Stimulated activated CD4-positive, alpha-beta T cell treated with anti-CD3 and anti-CD28 coated beads, Interleukin-1b, Interleukin-23, amount 100 ng/mL, for 24 hours (primary cell): ENCODE measurements at places on chromosomes 1 and 21.

GRCh38 chr1:112172294-112172882, 182.9 kb upstream of the KCND3 start:
- DNase-seq = no peak

DNA sequence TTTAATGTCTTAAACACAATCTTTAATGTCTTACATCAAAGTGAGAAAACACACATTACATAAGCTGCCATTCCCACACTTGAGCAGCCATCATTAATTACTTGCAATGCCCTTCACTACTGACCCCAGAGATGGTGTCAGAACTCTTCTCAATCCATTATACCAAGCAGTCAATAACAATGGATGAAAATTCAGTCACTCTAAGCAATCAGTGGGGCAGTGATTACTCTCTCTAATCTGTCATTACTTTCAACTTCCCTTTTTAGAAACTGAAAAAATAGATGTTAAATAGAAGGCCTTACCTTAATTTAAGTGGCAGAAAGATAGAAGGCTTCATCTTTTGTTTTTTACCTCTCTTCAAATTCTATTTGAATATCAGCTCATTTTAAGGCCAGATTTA, 9.7 kb upstream of the FRRS1 start:
- DNase-seq = no peak

GRCh38 chr1:35173491-35173890, 19.5 kb downstream of the SFPQ start:
- no peak for DNase-seq

DNA sequence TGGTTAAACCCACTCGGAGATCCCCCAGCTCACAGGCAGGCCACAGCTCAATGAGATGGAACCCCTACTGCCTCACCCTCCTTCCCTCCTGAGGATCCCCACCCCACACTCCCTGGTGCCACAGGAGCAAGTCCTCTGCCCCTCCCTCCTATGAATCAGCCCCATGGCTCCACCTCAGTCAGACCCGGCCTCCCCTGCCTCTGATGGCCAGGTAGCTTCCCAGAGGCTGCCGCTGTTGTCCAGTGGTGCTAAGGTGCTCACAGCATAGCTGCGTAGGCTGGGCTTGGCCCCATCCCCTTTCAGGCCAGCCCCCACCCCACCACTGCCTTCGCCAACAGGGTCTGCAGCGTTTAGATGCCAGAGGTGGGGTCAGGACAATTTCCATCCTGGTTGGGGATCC, 98.5 kb upstream of the IGSF21 start:
- DNase-seq = no peak

DNA sequence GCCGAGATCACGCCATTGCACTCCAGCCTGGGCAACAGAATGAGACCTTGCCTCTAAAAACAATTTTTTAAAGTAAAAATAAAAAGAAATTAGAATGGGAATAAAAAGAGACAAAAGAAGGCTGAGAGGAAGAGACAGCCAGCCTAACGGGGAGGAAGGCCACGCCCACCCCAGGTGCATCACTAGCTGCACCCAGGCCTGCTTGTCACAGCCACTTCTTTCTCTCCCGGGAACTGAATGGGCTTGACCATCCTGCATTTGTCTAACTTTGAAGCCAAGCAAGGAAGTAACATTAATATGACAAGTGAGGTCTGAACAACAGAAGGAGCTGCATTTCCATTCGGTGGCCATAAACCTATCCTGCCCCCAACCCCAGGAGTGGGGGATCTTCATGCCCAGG, 20.8 kb upstream of the EFNA1 start:
- no peak for DNase-seq

DNA sequence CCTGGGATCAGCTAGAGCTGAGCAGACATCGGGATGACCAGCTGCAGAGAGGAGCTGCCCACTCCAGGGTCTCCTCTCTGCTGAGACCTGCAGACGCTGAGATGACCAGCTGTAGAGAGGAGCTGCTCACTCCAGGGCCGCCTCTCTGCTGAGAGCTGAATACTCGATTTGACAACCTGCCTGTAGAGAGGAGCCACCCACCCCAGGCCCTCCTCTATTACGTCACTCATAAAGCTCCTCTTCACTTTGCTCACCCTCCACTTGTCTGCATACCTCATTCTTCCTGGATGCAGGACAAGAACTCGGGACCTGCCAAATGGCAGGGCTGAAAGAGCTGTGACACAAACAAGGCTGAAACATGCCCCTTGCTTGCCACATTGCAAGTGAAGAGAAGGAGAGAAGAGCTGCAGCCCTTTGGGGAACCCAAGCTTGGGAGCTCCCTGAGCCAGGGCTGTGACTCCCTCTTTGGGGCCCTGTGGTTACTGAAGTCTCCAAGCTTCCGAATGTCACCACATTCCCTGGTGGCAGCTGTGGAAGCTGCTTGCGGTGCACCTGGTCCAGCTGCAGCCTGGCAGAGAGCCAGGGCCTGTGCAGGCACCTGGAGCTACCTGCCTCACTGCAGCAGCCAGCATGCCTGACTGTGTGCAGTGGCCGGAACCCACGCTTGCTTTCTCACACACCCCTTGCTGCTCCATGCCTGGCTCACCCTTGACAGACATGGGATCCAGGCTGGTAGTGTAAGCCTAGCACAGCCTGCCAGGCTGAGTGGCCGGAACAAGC, 59.6 kb downstream of the CC2D1B start:
- DNase-seq = no peak

GRCh38 chr21:44927259-44927586, 6.5 kb upstream of the ITGB2 start:
- DNase-seq = no peak

DNA sequence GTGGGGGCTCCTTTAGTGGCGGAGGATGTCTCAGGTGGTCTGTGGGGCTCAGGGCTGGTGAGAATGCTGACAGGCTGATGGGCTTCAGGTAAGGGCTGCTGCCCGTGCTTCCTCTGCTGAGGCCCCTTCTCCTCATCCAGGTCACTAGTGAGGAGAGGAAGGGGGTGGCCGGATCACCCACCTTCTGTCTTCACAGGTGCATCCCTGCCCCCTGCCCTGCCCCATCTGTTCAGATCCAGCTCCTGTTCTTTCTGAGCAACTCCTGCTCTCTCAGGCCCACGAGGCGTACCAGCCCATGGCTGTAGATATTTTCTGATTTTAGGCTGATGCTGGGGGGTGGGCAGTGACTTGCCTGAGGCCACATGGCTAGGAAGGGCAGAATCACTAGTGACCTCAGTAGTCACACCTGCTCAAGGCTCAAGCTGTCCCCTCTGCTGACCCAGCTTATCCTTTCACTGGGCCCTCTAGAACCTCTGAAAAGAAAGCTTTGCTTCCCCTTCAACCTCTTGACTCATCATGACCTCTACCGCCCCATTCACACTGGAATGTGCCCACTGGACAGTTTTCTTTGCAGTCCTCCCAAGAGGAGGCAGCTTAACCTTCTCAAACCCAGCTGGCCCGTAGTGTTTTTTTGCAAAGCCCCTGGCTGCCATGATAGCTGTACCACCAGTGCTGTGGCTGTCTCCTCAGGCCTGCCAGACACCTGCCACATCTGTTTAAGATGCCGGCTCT, 14.8 kb downstream of the DCST2 start:
- DNase-seq = no peak

GRCh38 chr1:226002667-226003501, 3.7 kb upstream of the SDE2 start:
- DNase-seq = no peak

DNA sequence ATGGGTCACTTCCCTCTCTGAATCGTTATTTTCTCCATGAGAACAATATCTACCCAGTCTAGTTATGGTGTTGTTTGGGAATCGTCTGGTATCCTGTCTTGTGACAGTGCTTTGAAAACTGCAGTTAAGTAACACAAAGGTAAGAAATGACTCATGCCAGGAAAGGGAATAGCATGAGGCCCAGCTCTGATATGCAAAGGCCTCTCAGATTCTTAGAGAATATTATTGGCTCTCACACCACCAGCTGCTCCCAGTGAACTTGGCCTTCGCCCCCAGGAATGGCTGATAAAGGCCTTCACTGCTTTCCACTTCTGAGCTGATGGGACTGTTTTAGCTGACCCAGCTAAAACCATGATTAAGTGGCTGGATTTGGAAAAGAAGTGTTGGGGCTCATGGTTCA, 27.1 kb downstream of the NEK2 start:
- no peak for DNase-seq

GRCh38 chr1:17475752-17476151, 36.3 kb upstream of the RCC2 start:
- DNase-seq = no peak

DNA sequence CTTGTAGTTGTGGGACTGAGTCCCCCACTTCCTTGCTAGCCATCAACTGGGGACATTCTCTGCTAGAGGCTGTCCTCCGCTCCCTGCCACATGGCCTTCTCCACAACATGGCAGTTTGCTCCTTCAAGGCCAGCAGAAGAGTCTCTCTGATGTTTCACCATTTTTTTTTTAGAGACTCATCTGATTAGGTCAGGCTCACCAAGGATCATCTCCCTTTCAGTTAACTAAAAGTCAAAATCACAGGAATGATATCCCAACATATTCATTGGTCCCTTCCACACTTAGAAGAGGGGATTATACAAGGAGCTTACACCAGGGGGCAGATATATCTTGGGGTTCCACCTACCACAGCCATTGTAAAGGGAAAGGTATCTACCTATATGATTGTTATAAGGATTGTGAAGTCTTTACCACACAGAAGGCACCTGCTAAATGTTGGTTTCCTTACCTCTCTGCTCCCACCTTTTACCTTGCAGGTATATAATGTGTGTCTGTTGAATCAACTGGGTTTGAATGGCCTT, 23.3 kb downstream of the RIMKLA start:
- DNase-seq = no peak

- DNase-seq = no peak
Measured at GRCh38 chr21:44005593-44005992, 6.5 kb upstream of the TRAPPC10 start.

DNA sequence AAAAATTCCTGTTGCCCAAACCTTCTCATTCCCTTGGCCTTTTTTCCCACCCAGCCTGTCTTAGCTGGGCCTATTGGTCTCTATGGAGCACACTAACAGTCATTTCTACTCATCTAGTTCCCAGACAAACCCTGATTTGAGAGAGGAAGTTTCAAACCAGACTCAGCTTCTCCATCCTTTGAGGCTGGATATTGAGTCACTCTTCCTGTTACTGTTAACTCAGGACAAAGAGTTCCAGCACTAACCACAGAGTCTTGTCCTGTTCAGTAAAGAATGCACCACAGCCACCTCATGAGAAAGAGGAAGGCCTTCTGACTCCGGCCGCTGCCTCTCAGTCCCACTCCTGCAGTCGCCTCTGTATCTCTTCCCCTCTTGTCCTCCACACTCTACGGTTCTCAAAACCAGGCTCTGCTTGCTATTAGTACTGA, 137.8 kb downstream of the PTPRC start:
- DNase-seq = no peak

DNA sequence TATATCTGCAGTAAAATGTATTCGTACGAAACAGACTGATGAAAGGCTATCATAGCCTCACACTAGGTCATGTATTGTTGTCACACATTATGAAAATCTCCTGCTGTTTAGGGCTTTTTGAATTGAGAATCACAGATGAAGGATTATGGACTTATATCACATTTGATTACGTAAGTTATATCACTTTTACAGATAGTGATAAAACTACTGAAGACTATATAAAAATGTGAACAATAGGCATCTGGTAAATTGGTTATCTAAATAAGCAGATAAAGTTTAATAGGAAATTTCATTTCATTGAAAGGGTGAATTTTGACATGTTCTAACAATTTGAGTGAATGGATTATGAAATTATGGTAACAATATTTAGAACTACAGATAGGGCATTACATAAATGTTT, 20.0 kb downstream of the LAMC1 start:
- no peak for DNase-seq

DNA sequence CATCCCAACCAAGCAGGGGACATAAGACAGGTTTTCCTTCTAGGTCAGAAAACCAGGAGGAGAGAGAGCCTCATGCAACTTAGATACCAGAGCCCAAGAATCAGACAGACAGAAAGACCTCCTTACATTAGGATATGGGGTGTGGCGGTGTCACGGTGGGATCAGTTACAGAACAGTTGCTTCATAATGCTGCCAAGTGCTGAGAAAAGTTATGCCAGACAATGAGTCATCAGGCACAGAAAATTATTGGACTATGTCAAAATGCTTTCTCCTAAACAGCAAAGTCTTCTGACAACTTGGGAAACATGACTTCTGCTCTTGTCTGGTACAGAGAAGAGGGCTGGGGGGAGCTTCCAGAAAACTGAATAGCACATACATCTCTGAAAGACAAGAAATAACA, 1120.2 kb upstream of the TMPRSS15 start:
- DNase-seq = no peak

GRCh38 chr1:185565302-185565701, 168.9 kb upstream of the HMCN1 start:
- DNase-seq = no peak

- DNase-seq = peak; percentile 67
Measured at GRCh38 chr1:28248273-28249012, 10.9 kb upstream of the SESN2 start.

DNA sequence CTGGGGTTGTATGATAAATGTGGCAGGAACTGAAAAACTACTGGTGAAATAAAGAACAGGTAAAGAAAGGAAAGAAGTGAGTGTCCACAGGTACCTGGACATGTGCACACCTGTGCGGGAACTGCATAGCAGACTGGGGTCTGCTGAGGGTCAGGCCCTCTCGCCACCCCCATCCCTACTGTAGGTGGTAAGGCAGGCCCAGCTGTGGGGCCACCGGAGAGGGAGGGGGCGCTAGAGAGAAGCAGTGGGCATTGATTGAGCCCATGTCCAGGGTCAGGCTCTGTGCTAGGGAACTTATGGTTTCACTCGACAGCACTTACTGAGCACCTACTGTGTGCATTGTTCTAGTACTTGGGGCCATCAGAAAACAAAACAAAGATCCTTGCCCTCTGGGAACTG, 400.5 kb downstream of the MATN1 start:
- no peak for DNase-seq

DNA sequence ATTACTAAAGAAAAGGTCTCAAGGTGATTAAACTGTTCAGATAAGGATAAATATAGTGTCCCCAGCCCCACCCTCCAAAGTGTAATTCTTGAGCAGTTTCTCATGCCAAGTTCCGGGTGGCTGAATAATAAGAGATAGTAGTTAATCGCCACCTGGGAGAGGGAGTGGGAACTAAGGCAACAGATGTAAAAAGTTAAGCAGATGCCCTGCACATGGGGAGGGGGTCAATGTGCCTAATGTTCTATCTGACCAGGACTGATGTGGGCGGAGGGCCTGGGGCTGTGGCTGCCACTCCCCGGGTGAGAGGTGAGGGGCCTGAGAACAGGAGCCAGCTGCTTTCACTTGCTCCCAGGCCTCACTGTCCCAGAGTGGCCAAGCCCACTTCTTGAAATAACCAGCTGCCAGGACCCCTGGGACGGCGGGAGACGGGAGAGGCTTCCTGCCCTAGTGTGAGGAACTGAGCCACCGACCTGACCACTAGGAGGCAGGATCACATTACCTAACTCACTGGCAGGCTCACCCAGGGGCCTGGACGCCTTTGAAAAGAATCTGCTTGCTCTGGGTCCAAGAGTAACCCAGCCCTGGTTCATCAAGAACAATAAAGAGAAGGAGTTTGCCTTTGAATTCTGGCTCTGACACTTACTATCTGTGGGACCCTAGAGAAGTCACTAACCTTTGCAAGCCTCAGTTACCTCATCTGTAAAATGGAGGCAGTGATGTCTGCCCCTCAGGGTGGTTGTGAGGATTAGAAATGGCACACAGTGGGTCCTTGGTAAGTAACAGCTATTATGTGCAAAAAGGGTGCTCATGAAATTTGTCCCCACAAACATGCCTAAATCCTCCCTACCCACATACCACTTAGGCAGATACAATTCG, 179.2 kb downstream of the ATG4C start:
- DNase-seq = no peak
